ENCODE measurements at places on chromosomes 16 and 17.

DNA sequence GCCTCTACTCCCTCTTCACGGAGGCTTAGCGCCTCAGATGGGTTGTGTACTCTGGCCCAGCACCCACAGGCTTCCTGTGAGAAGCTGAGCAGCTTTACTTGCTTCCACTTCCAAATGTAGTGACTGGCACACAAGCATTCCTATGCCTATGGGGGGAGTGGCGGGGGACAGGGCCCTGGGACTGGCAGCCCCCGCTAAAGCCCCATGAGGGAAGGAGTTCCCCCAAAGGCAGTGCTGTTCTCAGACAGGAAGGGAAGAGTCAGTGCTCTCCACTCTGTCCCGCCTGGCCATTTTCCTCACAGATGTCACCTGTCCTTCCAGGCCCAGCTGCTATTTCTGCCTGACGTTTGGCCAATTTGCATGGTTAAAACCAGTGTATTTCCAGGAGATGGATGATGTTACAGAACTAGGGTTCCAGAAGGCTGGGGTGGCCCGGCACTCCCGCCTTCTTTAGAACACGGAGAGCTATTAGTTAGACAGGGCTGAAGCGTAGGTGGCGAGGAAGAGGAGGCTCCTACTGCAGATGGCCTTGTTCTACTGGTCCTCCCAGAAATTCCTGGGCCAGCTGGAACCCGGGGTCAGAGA, 83.9 kb upstream of the FBXO47 start:
- DNase-seq = no peak

GRCh38 chr17:50538549-50539410, 6.2 kb downstream of the EPN3 start:
- no peak for DNase-seq

DNA sequence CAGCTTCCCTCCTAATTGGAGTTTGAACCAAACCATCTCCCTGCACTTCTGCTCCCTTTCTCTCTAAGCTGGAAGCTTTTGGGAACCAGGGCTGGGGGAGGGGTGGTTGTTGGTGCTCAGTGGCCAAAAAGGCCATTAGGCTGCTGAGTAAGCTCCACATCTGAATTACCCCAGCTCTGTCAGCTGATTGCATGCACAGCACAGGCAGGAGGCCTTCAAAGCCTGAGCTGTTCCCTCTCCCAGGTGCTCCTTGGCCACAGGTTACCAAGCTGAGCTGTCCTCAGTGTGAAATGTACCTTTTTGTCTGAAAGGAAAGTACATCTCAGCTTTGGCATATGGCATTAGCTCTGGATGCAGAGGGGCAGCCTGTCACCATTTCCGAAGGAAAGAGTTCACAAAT, 6.2 kb upstream of the TBKBP1 start:
- no peak for DNase-seq

DNA sequence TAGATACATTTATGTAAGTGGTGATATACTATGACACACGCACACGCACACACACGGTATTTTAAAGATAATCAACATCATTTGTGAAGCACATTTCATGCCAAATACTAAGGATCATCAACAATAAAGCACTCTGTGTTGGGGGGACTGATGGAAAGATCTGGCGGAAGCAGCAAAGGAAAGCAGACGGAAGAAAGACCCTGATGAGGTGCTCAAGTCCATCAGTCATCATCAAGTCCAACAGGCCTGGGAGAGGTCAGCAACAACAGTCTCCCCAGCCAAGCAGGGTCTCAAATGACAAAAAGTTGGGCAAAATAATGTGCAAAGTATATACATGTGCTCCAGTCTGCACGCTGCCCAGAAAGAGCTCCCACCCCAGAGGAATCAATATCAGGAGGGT, 55.5 kb downstream of the HIC1 start:
- DNase-seq = no peak

DNA sequence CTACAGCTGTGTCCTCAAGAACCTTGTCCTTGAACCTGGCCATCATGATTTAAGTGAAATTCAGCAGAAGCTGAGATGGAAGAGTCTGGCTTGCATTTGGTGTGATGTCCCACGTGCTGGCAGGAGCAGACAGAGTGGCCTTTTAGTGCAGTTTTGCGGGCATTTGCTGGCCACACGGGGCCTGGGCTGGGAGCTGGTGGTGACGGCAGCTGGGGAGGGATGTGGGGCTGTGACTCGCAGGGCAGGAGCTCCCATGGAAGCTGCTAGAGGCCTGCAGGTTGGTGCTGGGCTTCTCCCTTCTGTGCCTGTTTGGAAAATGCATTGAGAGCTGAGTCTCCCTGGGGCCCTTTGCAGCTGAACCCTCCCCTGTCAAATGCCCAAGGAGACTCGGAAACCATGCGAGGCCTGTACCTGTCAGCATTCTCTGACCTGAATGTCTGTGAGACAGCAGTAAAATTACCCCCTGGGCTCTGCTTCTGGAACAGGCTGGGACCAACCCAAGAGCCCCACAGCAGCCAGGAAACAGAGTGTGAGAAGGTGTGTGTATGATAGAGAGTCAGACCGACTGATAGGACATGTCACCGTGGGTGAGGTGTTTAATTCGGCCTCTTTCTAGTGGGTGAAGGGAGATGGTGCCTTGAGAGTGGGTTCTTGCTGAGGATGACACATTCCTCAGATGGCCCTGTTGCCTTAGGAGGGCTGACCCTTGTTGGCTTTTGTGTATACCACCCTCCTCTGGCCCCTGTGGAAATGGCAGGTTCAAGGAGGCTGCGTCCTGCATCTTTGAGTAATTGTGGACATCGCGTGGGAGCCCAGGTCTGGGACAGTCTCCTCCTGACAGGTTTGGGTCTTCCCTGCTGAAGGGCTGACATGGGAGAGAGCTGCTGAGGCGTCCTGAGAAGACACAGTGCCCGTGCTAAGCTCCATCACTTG, 145.5 kb downstream of the MSI2 start:
- DNase-seq = no peak

DNA sequence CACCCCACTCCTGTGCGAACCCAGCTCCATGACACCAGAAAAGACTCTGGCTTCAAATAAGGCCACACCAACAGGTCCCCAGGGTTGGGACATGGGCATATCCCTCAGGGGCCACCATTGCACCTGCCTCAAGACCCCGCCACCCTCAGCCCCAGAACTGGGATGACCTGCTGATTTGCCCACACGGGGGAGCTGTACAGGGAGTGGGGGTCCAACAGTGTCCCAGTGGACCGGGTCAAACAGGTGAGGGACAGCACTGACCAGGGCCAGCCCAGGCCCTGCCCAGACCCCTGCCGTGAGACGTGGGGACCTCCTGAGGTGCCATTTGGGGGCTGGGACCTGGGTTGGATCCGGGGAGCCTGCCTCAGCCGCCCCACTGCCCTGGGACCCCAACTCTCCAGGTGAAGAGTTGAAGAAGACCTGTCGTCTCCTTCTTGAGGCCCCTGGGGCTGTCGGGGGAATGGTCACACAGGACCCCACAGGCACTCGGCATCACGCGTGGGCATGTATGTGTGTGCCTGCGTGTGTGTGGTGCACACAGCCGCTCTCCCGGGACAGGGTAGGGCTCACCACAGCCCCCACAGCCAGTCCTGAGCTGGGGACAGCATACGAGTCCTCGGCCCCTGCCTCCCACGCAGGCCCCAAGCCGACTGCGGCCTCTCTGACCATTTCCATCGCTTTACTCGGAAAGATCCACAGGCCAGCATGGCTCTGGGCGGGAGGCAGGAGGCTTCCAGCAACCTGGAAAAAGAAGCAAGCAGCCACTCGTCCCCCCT, 34.2 kb upstream of the ZNF469 start:
- no peak for DNase-seq

DNA sequence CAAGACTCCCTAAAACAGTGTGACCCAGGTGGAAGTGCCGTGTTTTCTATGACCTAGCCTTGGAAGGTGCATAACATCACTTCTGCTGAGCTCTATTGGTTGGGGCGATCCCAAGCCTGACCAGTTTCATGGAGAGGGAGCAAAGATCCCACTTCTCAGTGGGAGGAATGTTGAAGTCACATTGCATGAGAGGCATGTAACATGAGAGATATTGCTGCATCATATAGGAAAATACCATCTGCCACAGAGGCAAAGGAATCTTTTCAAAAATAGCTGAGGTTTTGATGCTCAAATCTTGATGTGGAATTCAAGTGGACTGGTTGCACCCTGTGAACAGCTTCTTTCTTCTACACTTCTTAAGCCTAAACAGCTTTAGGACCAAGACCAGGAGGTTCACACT, 56.4 kb upstream of the NLRP1 start:
- no peak for DNase-seq

DNA sequence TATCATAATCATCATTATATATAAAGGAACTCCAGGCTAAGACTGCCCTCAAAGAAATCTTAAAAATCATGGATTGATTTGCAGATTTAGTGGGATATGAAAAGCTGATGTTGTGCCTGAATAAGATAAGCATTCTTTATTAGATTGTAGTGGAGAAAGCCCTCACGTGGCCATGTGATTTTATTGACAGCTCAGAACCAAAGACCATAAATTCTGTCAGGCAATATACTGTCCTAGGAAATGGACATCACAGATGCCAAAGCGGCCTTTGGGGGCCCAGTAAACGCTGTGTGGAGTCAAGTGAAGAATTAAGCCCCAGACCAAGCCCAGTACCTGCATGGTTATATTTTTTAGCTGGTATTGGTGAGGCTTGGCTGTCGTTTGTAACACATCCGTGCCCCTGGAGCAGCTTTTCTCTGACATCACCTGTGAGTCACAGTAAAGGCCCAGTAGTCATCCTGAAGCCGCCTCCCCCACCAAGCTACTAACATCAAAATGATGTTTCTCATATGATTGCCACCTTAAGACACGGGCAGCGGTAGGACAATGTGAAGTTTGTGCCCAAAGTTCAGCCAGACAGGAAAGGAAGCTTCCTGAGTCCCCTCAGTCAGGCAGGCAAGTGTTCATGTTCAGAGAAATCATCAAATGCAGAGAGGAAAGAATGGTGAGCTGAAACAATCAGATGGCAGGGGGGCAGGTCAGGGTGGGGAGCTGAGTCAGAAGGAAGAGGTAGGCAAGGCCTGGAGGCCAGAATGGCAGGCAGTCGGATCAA, 209.4 kb downstream of the IRX3 start:
- DNase-seq = no peak

GRCh38 chr17:47716375-47716774, 16.7 kb upstream of the TBX21 start:
- no peak for DNase-seq

DNA sequence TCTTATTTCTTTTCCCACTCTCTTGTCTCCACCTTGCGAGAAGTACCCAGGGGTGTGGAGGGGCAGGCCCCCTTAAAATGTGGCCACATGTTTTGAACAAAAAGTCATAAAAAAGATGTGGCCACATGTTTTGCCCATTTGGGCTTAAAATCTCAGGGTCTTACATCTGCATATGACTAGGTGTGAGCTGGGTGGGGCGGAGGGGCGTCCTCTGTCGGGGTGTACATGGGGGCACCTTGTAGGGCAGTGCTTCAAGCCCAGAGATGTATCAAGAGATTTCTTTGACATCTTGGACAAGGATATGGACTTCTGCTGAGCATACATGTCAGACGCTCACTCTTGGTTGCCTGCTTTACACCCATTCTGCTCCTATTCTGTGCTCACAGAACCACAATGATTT, 13.0 kb upstream of the SLC47A1 start:
- DNase-seq = no peak

DNA sequence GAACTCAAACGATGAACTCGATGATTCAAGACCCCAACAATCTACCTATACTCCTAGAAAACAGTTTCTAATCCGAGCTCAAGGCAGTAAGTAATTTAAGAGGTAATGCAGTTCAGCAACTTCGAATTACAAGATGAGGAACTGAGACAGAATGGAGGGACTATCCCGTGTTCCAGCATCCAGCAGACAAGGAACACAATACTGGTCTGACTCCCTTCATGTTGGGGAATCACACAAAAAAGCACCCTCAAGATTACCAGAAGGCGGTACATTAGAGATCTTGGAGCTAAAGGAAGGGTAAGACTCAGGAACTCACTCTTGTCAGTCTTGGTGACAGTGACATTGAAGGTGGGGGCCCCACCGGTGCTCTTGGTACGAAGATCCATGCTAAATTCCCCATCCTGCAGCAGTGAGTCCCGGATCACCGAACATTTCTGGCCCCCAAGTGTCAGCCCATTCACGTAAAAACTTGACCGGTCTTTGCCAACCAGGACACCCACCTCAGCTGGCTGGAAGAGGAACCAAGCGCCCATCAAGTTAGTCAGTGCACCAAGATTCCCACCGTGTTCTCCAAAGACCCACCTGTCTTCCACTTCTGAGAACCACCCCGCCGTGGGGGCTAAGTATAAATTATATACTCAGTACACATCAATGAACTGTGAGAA, 1.9 kb downstream of the PFN1 start:
- DNase-seq = no peak

Measured in NCI-H1048 (cell line).